Fibroblast of villous mesenchyme (primary cell): ENCODE measurements at places on chromosomes 5 and 9.

DNA sequence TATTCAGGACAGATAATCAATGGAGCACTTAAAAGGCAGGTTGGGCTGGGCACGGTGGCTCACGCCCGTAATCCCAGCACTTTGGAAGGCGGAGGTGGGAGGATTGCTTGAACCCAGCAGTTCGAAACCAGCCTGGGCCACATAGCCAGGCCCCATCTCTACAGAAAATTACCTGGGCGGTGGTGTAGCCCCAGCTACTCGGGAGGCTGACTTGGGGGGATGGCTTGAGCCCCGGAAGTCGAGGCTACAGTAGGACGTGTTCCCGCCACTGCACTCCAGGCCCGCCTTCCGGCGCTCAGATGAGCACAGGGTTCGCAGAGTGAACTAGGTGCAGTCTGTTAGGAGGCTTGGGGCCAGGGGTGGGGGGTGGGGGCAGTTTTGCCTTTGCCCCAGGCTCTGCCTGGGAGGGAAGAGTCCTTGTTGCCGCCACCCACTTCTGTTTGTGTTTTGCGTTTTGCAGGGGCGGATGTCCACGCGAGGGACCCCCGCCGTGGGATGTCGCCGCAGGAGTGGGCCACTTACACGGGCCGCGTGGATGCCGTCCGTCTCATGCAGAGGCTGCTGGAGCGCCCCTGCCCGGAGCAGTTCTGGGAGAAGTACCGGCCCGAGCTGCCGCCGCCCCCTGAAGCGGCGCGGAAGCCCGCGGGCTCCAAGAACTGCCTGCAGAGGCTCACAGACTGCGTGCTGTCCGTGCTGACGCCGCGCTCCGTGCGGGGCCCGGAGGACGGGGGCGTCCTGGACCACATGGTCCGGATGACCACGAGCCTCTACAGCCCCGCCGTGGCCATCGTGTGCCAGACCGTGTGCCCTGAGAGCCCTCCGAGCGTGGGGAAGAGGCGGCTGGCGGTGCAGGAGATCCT lies 85.2 kb downstream of the ANKRD33B start:
- DNase-seq = no peak

DNA sequence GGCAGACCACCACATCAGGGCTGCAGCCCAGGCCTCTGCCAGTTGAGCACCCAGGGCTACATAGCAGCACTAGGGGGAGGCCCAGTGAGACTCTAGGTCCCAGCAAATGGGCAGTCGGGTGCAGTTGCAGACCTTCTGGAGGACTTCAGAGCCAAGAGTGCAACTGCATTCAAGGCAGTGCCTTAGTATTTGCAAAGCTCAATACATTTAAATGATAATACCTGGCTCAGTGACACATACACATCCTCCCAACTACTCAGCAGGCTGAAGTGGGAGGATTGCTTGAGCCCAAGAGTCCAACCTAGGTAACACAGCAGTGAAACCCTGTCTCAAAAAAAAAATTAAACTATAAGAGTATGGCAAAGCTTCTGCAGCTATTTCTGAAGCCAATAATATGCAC lies 38.6 kb upstream of the TMOD1 start:
- DNase-seq = no peak

DNA sequence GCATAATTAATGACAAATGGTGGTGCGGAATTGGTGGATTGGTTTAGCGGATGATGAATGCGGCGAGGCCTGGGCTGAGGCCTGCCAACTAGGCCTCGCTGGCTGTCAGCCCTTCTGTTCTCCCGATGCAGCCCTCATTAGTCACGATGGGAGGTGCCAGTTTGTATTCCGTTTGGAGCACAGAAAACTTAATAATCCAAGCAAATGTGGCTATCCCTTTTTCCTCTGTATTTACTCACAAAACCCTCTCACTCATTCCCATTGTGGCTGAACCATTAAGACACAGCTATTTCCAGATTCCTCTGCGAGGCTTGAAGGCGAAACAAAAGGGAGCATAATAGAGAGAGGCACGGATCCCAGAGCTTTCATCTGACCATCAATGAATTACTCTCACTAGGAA lies 114.3 kb downstream of the MVB12B start:
- DNase-seq = no peak

GRCh38 chr5:119366540-119366881 lies 10.7 kb downstream of the TNFAIP8 start:
- DNase-seq = no peak

DNA sequence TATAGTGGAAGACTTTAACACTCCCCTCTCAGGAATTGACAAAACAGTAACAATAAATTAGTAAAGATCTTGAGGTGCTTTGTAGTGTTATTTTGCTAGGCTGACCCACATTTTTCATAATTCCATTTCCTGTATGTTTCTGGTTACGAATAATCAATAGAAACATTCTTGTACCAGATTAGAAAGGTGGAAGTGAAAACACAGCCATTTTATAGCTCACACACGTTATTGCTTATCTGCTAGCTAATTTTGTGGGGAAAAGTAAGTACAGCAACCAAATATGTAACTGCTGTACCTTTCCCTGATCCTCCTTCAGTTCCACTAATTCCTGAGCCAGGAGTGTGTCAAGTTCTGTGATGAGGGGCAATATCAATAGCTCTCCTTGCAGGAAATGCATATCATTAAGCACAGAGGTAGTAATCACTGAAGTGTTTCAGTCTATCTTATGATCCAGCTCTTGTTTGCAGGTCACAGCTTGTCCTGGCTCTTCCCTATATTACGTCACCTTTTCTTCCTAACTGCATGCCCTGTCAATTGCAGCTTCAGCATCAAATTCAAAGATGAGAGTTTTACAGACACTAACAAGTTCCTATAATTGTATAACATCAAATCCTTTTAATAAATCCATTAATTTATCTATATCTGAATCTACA lies 59.4 kb downstream of the MINAR2 start:
- no peak for DNase-seq

DNA sequence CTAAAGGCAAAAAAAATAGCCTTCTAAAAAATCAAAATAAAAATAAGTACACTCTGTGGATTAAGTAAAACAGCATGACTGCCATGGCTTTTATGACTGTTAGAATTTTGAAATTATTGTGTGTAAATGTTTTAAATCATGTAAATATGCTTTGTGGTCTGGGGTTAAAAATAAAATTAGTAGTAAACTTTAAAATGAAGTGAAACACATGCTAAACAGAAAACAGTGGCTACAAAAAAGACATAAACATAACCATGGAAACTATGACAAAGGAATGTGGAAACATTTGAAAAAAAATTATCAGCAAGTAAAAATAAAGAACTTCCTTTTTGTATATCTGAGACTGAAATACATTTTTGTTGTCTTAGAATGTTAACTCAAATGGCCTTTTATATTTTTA lies 134.5 kb upstream of the SPEF2 start:
- DNase-seq = peak; percentile 88

- DNase-seq = no peak
Measured at GRCh38 chr5:166302166-166302565, 1989.3 kb upstream of the WWC1 start.

DNA sequence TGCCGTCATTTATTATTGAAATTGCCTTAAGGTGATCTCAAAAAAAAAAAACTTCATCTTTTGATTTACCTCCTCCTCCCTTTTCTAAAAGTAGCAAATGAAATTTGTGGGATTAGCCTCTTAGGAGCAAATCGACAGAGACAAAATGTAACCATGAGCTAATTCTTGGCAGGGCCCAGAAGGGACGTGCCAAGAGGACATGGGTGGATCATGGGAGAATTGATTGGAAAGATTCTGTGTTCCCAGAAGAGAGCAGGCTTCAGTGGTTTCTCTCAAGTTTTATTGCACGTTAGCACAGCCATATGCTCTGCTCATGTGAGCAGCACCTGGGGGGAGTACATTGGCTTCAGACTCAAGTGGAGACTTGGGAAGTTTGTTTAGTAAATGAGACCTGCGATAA lies 394.6 kb downstream of the ELAVL2 start:
- DNase-seq = no peak

DNA sequence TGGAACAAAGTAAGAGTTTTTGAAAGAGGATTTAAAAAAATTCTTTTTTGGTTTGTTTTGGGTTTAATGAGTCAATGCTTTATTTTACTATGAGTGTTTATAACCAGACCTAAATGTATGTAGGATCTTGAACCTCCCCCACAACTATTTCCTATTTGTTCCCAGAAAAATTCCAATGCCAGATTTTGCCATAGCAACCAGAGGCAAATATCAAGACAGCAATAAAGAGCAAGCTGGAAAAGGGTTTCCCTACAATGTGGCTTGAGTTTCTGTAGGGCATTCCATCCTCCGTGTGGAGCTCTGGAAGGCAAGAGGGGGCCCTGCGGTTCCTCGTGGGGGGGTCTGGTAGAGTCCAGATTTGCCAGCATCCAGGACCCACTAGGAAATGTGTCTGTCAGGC lies 27.8 kb upstream of the GDNF start:
- peak; percentile 43 for DNase-seq

DNA sequence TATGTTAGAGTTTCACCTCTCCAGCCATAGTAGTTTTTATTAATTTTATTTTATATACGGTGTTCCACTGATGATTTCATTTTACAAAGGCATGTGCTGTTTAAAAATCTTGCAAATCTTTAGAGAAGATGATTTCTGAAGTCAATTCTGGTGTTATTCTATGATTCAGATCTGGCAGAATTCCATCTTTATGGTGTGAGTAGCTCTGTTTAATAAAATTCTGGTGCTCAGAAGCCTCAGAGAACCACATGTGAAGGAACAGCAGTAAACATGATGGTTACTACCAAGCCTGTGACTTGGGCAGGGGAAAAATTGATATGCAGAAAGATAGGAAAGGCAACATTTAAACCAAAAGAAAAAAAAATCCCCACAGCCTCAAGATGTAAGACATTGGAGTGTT lies 299.7 kb downstream of the NPR3 start:
- no peak for DNase-seq

- no peak for DNase-seq
Measured at GRCh38 chr5:87746341-87746740, 333.6 kb upstream of the CCNH start.

GRCh38 chr9:94872891-94873511 lies 146.5 kb downstream of the AOPEP start:
- peak; percentile 77 for DNase-seq

DNA sequence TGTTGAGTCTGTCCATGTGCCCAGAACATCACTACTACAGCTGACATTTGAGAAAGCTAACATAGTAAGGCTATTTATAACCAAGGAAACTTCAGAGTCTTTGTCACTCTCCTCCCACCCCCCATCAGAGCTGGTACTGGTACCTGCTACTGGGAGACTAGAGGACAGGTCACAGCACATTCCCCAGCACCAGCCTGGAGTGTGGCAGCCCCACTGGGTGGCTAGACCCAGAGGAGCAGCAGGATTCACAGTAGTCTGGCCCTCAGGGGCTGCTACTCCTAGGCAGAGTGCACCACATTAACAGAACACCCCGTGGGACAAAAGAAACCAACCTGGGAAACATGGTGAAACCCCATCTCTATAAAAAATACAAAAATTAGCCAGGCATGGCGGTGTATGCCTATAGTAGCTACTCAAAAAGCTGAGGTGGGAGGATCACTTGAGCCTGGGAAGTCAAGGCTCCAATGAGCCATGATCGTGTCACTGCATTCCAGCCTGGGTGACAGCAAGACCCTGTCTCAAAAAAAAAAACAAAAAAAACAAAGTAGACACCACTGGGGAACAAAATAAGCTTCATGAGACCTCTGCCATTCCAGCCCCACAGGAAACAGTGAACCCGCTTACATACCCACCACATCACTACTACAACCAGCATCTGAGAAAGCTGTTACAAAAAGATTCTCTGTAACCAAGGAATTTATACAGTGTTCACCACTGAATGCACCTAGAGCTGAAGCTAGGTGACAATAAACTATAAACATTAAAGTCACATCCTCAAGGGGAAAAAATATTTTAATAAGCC lies 26.3 kb upstream of the PTGER4 start:
- DNase-seq = no peak

GRCh38 chr5:14112998-14113652 lies 30.0 kb upstream of the TRIO start:
- no peak for DNase-seq

DNA sequence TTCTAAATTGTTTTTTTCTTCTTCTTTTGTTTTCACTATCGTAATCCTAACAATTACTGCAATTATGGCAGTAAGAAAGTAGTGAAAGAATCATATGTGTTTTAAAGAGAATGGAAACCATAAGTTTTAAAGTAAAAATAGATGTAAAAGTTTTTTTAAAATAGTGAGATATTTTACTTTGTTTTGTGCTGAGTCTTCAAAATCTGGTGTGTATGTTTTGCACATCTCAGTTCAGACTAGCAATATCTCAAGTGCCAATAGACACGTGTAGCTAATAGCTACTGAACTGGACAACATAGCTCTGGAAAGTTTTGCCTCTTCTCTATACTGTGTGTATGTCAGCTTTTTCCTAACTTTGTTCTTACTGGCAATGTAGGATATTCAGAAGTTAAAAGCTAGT lies 45.0 kb downstream of the CDH6 start:
- DNase-seq = no peak

- DNase-seq = peak; percentile 89
Measured at GRCh38 chr5:1793966-1794900, 5.4 kb downstream of the MRPL36 start.

DNA sequence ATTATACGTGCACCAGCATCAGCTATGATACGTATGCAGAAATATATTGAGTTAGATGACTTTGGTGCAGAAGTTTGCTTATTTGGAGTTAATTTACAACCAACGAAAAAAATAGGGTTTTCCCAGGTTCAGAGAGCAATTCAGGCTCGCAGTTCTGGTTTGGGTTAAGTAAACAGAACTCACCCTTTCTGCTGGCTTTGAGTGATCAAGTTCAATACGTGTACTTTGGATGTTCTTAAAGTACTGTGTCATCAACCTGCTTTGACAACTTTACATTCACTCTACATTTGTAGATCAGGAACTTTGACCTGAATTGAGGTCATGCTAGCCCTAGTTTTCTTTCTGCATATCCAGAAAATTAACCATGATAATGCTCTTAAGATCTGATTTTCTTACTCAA lies 40.7 kb downstream of the ACOT12 start:
- DNase-seq = no peak

GRCh38 chr9:4137681-4138099 lies 162.2 kb downstream of the GLIS3 start:
- DNase-seq = peak; percentile 61
